NCI-H2171 treated with DMSO at 0.1 percent for 48 hours (cell line): ENCODE measurements at places on chromosomes 7 and 10.

GRCh38 chr10:93495654-93496321 lies 624 bp upstream of the CEP55 start:
- DNase-seq: peak; percentile 63

DNA sequence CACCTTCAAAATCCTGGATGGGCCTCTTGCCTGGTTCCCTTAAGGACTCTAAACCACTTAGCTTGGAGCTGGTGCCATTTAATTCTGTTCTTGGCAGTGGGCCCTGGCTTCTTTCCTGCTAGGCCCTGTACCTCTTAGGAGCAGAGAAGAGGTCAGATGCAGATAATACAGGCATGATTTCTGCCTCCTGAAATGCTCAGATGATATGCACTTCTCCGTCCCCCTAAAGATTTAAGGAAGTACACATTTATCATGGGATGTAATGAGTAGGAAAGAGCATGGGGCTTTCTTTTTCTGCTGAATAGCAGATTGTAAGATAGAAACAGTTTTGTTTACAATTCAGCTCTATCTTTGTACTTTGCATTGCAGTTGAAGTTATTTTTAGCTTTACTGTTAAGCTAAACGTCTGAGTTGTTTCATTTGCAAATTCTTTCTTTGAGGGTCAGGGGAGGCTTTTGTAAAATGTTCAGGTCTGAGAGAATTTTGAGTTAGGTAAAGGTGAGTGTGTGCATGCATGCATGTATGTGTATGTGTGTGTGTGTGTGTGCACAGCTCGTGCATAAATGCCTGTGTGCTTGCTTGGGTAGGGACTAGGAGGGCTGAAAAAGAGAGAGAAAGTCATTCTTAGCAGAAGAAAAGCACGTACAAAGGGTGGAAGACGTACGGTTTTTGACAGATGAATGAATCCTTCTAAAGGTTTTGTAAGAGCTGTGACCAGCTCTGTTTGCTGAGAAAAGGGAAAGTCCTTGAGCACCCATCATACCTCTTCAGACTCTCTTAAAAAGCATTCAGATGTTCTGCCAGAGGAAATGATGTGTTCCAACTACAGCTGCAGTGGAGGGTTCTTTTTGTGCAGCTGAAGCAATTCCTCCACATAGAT lies 364.2 kb downstream of the AUTS2 start:
- peak; percentile 41 for DNase-seq

- DNase-seq: peak; percentile 77
Measured at GRCh38 chr7:28389504-28390395, 22.6 kb upstream of the CREB5 start.

- no peak for DNase-seq
Measured at GRCh38 chr7:81111358-81111757, 192.5 kb upstream of the SEMA3C start.

GRCh38 chr10:61812052-61812721 lies 89.3 kb upstream of the ARID5B start:
- no peak for DNase-seq

DNA sequence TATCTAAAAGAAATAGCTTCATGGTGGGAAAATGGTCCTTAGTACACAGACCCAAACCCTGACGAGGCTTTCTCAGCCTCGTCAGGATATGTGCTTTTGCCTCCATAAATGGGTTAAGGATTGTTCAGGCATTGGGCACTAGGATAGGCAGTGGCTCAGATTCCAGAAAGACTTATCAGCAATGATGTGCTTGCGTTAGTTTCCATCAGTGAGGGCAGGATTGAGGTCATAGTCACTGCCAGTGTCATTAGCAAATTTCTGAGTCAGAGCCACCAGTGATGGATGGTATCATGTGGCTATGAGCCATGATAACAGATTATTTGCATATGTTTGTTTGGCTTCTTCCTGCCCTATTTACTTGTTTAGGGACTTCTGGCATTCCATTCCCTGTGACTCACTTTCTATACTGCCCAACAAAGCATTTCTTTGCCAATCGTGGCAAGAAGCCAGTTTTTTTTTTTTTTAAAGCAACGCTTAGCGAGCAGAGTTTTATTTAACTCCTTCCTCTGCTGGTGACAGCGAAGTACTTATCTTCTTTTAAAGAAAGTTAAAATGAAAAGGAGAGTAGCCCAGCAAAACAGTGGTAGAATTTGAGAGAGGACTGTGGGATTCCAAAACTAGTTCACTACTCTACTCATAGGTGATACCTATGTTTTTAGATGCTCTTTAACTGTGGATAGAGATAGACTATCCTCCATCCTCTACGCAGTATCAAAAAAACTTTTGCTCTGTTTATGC lies 44.4 kb downstream of the MYPN start:
- peak; percentile 44 for DNase-seq

GRCh38 chr10:120011359-120012130 lies 119.0 kb downstream of the SEC23IP start:
- DNase-seq: no peak

DNA sequence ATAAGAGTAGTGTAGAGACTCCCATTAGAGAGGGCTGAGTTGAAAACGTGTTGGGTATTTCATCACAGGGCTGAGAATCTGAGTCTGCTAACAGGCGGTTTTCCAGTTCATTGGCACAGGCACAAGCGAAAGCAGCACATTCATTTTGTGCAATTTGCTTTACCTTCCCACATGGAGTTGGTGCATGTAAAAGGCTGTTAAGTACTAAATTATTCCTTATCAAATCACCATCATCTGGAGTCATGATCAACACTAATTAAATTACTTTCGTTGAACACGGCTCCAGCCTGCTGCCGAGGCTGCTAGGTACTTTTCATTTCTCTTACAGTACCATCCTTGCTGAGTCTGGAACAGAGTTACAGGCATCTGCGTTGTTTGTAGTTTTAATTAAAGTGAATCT lies 43.8 kb downstream of the ETV1 start:
- DNase-seq: peak; percentile 66

DNA sequence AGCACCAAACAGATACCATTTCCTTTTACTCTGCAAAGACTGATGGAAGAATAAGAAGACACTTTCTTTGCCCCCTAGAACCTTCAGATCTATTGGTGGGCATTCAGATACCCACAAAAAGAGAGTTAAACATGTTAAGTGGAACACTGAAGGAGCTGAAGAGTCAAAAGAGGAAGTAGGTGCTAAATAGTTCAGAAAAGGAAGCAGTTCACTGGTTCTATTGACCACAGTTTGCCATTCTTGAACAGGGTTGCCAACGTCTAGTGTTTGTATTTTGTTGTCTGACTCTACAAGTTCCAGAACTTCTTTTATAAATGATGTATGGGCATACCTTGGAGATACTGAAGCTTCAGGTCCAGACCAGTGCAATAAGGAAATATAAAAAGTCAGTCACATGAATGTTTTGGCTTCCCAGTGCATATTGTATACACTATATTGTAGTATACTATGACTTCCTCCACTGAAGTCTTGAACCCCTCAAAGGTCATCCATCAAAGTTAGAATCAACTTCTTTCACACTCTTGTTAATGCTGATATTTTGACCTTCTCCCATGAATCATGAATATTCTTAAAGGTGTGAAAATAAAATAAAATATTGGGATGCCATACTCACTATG lies 47.5 kb upstream of the AGR3 start:
- DNase-seq: no peak

GRCh38 chr7:43876241-43876640 lies 6.9 kb upstream of the MRPS24 start:
- DNase-seq: no peak
